Dorsolateral prefrontal cortex (tissue), 122 donors: ENCODE measurements at places on chromosomes 5 and 9.

GRCh38 chr5:143207563-143208364, 195.7 kb downstream of the NR3C1 start:
- peak; percentile 43 for DNase-seq

- DNase-seq = no peak
These were observed 183.9 kb upstream of the ZNF618 start for GRCh38 chr9:113692256-113692655.

DNA sequence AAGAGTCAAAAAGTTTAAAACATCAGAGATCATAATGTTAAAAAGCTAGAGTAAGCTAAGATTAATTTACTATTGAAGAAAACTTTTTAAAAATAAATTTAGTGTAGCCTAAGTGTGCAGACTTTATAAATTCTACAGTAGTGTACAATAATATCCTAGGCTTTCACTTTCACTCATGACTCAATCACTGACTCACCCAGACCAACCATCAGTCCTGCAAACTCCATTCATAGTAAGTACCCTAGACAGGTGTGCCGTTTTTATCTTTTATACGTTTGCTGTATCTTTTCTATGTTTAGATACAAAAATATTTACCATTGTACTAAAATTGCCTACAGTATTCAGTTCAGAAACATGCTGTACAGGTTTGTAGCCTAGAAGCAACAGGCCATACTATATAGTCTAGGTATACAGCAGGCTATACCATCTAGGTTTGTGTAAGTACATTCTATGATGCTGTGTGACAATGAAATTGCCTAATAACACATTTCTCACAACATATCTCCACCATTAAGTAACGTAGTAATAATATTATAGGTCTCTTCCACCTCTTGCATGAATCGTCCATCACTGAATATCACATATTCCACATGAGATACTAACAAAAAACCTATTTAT, 59.2 kb downstream of the MEGF9 start:
- DNase-seq = no peak

DNA sequence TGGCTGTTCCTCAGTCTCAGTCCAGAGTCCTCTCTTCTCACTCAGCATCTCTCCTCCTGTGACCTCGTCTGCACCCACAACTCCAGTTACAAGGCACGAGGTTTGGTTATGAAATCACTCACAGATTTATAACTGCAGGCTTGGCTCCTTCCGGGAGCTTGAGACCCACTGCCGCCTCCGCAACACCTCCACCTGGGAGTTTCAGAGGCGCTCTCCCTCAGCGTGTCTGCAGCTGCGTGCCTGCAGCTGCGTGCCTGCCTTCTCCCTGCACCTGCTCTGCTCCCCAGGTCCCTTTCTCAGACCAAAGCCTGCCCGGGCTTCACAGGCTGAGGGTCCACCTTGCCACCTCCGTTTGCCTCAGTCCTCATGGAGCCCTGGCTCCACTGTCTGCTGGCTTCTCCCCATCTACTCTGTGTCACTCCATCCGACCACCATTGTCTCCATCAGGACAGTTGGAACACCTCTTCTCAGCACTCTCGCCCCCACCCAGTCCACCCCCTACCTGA, 51.5 kb downstream of the HRH2 start:
- peak; percentile 52 for DNase-seq

DNA sequence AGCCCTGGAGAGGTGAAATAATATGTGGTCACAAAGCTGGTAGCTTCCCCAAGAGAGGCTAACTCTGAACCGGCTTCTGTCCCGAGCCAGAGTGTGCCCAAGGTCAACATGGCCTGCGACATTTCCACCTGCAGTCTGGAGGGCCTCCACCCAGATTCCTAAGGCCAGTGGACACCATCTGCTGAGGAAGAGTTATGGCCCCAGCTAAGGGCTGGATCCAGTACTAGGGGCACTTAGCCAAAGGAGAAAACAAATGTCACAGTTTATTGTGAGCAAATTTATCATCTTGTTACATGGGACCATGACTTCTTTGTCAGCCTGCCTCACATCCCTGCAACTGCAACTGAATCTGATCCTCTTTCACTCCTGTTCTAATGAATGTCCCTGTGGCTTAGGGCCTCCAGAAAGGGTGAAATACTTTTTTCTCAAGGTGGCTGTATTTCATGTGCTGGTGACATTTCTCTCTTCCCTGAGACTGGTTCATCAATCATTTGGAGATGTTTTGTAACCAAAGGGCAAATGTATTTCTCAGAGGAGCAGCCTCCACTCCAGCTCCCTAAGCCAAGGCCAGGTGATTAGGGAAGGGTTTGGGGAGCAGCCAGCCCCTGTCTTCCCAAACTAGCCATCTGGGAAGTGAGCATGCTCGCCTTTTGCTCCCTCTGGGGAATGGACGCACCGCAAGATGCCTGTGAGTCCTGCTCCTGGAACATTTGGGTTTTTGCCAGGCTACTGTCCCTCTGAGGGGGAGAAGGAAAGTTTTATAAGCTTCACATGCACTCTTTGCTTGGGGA, 148.3 kb downstream of the CMYA5 start:
- DNase-seq = no peak

DNA sequence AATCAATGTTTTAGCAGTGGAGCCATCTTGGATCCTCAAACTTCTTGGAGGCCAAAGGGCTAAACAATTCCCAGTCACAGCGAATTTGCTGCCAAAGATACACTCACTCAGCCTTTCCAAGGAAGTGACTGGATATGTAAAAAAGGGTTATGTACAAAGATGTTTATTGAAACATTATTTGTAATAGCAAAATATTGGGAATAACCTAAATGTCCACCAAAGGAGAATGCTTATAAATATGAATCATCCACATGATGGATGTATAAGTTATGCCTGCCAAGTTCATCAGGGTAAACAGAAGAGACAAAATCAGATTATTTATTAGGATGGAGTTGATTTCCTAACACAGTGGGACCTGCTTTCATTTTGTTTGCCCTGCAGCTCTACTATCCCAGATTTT, 145.2 kb upstream of the ABCA1 start:
- no peak for DNase-seq

- DNase-seq = no peak
These were observed 506.7 kb upstream of the CDH18 start for GRCh38 chr5:20494706-20495105.

- DNase-seq = no peak
These were observed 23.5 kb downstream of the ITGA1 start for GRCh38 chr5:52811067-52811749.

- peak; percentile 49 for DNase-seq
These were observed 235.8 kb downstream of the ROR2 start for GRCh38 chr9:91714020-91714806.

DNA sequence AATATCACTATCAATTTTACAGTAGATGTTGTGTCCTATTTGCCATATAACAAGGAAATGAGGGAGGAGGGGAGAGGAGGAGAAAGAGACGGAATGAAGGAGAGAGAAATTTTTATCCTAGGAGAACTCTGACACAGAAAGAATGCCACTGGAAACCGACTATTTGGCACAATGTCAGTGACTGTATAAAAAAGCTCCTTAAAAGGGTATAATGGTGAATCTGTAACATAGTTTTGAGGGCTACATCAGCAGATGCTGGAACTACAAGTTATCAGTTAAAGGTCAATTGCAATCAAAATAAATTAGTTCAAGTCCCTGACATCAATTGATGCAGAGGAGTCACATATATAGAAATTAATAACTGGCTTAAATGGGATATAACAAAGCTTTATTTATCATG, 5.7 kb downstream of the EDIL3 start:
- no peak for DNase-seq

DNA sequence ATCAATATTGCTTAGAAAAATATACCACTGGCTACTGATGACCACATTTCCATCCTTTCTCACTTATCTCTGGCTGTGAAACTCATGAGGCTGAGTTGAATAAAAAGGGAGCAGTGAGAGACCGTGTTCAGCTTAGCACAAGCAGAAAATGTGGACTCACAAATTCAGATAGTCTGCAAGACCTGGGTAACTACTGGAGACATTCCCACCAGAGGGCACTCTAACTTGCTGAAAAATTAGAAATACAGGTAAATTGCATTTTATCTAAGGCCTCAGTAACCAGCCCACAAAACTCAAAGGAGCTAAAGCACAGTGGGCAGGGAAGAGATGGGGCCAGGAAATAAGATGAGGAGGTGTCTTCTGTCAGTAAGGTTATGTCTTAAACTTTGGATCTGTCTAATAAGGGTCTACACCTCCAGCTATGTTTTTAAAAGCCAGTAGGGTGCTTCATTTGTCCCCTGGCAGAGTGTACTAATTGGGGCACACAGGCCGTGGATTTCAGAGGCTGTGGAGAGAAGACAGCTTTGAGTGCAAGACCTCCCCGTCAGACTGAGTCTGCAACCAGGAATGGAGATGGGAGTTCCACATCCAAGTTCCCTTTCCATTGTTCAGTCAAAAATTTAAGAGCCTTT, 8.7 kb upstream of the NDUFB6 start:
- DNase-seq = no peak

- DNase-seq = no peak
These were observed 180.2 kb upstream of the EGFLAM start for GRCh38 chr5:38078161-38078560.

DNA sequence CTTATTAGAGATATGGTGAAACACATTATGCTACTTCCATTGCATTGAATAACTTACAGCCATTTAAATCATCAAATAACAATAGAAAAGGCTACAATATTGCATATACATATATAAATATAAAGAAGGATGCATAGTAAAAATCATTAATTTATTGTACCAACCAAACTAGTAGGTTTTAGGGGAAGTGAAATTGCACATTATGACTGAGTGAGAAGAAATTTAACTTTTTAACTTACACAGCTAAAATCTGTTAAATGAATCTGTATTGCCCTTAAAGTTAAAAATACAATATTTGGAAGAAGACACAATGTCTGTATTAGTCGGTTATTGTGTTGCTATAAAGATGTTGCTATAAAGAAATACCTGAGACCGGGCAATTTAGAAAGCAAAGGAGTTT, 2073.7 kb upstream of the ACO1 start:
- no peak for DNase-seq

DNA sequence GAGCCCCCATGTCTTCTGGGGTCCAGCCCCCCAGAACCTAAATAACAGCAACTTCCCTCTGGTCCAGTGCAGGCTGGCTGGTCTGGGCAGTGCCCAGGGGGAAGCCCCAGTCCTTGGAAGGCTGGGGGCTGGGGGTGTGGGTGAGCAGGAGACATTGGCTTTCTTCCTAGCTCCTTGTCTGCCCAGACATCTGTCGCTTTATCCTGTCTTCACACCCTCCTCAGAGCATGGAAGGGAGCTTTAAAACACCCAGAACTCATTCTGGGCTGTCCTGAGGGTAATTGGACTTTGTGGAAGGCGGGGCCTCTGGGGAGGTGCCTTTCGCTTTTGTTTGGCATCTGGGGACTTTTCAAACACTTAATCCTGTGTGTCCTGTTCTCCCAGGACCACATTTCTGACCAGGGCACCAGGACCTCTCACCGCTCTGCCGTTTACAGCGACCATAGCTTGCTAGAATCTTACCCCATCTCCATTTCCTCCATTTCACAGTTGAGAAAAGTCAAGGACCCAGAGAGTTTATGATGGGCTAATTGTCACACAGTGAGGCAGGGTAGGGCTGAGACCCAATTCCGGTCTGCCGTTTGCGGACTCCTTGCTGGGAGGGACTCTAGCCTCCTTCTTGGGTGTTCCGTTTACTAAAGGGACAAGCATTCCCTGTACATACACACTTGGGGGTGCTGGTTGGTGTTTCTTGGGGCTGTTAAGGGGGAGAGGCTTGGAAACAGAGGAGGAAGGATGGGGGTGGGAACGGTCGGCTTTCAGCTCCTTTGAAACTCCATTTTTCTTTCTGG, 1.1 kb downstream of the GSN start:
- no peak for DNase-seq

DNA sequence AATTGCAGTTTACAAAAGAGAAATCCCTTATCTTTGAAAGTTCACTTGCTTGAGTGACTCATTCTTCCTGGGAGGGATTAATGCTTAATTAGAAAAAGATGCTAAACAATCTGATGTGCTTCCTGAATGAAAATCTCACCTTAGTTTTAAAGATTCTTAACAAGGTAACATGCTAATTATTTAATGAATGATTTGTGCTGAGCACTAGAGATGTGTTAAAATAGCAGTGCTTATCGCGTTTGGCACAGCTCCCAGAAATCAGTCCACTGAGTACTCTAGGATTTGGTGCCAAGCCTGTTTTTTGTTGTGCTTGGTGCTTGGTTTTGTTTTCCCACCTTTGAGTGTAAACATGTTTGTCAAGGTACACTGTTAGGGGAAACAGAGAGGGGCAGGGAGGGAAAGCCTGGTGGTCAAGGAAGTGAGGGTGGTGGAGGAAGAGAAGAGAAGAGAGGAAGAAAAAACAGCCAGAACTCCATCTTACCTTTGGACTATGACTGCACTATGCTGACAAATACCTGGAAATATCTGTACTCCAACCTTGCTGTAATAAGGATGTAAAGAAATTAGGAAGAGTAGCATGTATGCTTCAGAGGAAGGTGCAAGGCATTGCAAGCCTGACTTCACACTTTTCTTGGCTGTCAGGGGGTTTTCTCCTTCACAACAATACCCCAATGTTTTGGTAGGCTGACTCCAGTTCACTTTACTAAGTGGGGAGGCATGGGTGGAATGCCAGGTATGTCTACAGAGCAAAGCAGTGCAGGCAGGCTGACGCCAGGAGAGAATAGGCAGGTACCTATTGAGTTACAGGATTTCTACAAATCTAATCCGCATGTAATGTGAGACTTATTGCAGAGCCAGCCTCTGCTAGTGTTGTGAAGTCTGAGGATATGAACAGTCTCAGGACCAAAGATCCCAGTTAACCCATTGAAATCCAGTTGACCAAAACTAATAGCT, 157.2 kb upstream of the ISL1 start:
- no peak for DNase-seq

- DNase-seq = no peak
These were observed 18.3 kb upstream of the NEK6 start for GRCh38 chr9:124239249-124240073.

DNA sequence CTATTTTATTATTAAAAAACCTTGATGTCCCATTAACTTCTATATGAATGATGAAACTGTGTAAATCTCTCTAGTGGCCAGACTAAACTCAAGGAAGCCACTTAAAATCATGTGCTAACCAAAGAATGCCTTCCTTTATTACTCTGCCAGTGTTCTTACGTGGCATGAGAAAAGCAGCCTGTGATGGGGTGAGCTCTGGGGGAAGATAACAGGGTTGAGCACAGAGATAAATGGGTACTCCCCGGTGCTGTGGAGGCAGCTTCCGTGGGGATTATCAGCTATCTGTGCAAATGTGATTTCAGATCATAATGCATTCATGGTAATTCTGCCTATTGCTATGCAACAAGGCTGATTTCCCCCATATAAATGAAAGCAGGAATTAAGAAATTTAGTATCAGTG, 181.3 kb downstream of the CAVIN4 start:
- DNase-seq = no peak

DNA sequence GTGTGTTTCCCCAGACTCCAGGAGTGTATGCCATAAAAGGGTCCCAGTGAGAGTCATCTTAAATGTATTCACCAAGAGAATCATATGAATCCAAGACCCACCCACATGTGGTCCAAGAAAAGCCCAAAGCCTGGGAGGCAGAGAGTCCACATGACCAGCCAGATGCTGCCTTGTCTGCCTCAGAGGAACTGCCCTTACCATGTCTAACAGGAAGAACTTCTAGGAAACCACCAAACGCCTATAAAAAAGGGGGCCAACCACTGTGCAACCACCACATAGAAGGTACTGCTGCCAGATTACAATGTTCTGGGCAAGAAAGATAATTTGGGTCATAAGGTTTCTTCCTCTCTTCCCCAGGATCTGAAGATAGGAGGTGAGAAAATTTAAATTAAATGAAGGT, 129.8 kb upstream of the SLC24A2 start:
- no peak for DNase-seq
